Aorta (tissue), 5 donors: ENCODE measurements at places on chromosomes 5 and 9.

DNA sequence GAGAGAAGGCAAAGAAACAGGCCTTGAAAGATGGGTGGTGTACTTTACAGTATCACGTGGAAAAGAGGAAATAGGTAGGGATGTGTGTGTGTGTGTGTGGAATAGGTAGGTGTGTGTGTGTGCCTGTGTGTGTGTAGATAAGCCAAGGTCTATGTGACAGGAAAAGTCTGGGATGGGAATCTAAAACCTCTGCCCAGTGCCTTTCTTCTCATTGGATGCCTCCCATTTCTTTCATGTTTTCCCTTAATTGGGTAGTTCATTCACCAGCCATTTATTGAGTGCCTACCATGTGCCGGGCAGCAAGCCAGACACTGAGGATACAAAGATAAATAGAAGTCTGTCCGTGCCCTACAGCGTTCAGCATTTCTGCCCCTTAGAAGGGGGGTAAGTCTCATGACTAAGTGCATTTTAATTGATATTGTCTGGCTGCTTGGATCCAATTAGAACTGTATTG, 1.0 kb downstream of the URM1 start:
- no peak for DNase-seq

DNA sequence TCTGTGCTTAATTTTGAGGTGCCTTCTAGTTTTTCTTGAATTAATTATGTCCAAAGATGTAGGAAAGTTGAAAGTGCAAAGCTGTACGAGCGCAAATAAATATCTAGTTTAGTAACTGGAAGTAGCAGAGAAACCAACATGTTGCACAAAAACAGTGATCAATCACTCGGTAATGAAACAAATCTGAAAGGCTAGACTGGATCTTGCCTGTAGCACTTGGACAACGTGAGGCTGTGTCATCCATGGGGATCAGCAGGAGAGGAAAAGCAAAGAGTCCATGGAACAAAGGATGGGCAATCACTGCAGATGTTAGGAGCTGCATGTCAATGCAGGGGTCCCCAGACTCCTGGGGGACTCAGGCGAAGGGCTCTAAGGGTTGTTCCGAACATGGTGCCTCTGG, 424.2 kb downstream of the IRX1 start:
- DNase-seq, result no peak

- DNase-seq, result no peak
Observed at GRCh38 chr5:157068339-157068738, 9.4 kb upstream of the HAVCR1 start.

- no peak for DNase-seq
Observed at GRCh38 chr9:96758845-96759673, 18.8 kb downstream of the ZNF510 start.

GRCh38 chr5:119070578-119070827, 384 bp upstream of the DMXL1 start:
- peak; percentile 92 for DNase-seq
